ENCODE measurements at places on chromosomes 13 and 19.

DNA sequence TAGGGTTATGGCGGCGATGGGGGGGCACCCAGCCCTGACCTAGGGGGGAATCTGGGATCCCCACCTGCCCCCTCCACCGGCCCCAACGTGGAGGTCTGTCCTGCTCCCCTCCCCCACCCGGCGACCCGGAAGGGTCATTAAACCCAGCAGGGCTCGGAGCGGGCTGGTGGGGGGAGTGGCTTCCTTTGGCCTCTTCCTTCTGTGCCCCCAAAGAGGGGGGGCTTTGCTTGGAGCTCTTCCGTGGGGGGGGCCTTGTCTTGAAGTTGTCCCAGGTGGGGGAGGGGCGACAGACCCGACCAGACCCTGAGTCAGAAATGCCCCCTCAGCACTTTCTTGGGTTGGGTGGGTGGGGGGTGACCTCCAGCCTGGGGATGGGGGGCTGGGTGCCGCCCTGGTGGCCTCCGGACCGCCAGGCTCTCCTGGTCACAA, 1.5 kb downstream of the ARID3A start:
- DNase-seq: no peak

- peak; percentile 53 for DNase-seq
Measured at GRCh38 chr13:106472621-106473020, 62.8 kb downstream of the EFNB2 start.

- DNase-seq: no peak
Measured at GRCh38 chr19:10155839-10156238, 36.1 kb upstream of the EIF3G start.

- DNase-seq: no peak
Measured at GRCh38 chr13:74560325-74560724, 426.1 kb upstream of the KLF12 start.

GRCh38 chr13:95251641-95252040, 49.6 kb downstream of the ABCC4 start:
- DNase-seq: peak; percentile 36

GRCh38 chr13:77817521-77817920, 101.1 kb downstream of the EDNRB start:
- no peak for DNase-seq

- peak; percentile 69 for DNase-seq
Measured at GRCh38 chr19:55386493-55386971, 800 bp downstream of the RPL28 start.

DNA sequence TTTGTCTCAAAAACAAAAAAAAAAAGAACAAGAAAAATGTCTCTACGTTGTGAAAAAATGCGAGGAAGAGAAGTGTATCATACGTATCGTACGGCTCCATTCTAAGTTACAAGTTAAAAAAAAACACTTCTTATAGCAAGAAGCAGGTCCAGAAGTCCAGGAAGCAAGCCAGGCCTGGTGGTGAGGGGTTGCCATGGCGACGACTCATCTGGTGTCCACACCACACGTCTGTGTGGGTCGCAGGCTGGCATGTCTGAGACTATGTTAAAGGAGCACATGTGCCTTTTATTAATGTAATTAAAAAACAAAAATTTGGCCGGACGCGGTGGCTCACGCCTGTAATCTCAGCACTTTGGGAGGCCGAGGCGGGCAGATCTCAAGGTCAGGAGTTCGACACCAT, 5.9 kb downstream of the MED16 start:
- DNase-seq: peak; percentile 46

DNA sequence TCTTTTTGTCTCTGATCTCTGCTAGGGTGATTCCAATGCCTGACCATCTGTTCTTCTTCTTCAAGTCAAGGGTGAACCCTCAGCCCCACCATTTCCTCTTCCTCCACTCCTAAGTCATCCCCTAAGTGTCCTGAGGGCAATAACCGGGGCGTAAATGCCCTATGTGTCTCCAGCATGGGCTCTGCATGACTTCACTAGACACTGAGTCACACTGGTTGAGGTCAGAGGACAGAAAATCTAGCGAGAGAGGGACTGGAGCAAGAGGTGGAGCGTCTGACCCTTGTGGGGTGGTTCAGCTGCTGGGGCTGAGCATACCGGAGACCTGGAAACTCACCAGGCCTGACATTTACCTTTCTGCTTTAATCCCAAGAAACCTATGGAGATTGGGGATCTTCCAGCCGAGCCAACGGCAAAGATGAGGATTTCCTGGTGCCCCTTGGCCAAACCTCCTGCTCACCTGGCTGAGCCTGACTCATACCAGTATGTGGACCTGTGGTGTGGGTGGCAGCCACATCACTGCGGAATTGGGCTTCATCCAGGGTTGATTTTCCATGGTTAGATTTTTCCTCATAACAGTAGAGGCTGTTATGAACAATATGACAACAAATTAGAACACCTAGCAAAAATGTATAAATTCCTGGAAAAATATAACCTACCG, 26.9 kb downstream of the SCGB2B2 start:
- peak; percentile 82 for DNase-seq

GRCh38 chr19:2613507-2614295, 88.8 kb downstream of the GNG7 start:
- DNase-seq: peak; percentile 57

DNA sequence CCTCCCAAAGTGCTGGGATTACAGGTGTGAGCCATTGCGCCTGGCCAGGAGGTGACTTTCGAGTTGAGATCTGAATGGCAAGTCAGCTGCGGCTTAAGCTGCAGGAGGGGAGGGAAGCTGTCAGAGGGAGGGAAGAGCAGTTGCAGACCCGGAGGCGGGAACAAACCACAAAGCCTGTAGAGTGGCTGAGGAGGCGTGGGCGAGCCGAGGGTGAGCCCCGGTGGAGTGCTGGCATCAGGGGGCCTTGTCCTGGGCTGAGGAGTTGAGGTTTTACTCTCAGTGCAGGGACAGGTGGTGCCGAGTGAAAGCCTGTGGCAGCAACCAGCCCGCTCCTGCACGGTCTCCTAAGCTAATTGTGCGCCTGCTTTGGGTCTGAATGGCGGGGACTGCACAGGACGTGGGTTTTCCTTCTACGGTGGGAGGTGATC, 24.2 kb downstream of the PPP1R37 start:
- no peak for DNase-seq

DNA sequence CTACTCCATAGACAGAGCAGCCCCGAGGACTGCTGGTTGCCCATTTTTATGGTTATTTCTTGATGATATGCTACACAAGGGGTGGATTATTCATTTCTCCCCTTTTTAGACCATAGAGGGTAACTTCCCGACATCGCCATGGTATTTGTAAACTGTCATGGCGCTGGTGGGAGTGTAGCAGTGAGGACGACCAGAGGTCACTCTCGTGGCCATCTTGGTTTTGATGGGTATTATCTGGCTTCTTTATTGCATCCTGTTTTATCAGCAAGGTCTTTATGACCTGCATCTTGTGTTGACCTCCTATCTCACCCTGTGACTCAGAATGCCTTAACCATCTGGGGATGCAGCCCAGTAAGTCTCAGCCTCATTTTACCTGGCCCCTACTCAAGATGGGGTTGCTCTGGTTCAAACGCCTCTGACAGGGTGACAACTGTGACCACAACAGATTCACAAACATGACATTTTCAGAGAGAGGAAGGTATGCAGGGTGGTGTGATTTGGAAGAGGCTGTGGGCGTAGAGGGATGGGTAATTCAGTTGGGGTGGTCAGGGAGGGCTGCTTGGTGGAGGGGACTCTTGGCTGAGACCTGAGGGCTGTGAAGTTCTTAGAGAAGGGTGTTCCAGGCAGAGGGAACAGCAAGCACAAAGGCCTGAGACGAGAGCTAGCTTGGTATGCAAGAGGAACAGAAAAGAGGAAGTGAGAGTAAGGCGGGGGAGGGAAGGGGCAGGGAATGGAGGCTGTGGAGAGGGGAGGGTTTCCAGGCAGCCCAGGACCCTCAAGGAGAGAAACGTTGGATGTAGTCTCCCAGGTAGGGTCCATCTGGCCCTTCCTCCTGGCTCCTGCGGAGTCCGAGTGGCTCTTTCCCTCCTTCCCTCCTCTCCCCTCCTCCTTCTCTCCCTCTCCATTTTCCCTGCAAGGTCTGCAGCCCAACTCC, 23.5 kb downstream of the FAM187B start:
- no peak for DNase-seq

DNA sequence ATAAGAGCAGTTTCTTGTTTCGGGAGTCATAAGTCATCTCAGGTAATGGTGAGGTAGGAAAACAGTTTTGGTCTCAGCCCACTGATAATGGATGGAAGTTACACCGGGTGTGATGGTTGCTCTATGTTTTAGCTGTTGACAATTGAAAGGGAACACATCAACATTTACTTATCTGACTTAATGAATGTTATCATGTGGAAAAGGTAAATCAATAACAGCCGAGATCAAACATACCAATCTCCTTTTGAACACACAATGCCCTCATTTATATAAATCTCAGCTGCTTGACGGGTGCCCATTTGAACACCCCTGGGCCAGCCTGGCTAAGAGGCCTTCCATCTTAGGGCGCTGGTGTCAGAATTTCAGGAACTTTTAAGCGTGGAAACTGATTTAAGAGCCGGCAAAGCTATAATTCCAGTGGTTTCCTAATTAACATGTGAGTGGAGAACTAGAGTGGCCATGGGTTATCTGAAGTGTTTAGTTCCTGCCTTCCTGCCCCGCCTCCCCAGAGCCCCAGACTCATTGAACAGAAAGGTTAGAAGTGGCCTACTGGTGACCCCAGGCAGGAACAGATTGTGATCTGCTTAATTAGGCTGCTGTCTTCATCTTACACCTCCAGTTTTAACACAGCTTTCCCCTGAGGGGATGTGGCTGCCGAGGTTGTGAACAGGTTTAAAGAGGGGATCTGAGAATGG, 572.7 kb downstream of the FGF9 start:
- DNase-seq: no peak

DNA sequence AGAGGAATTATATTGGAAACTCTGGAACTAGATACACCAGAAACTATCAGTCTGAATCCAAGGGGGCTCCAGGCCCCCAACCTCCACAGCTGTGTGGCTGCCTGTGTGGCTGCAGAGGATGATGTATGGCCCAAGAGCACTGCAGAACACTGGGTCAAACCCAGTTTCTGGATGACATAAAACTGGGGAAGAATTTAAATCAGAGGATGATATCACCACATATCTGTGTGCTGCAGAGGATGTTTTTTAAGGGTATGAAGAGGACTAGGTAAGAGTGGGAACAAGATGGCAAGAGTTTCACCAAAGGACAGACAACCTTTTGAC, 226.4 kb downstream of the SUCLA2 start:
- no peak for DNase-seq

GRCh38 chr13:46778095-46778494, 18.9 kb downstream of the ESD start:
- no peak for DNase-seq

DNA sequence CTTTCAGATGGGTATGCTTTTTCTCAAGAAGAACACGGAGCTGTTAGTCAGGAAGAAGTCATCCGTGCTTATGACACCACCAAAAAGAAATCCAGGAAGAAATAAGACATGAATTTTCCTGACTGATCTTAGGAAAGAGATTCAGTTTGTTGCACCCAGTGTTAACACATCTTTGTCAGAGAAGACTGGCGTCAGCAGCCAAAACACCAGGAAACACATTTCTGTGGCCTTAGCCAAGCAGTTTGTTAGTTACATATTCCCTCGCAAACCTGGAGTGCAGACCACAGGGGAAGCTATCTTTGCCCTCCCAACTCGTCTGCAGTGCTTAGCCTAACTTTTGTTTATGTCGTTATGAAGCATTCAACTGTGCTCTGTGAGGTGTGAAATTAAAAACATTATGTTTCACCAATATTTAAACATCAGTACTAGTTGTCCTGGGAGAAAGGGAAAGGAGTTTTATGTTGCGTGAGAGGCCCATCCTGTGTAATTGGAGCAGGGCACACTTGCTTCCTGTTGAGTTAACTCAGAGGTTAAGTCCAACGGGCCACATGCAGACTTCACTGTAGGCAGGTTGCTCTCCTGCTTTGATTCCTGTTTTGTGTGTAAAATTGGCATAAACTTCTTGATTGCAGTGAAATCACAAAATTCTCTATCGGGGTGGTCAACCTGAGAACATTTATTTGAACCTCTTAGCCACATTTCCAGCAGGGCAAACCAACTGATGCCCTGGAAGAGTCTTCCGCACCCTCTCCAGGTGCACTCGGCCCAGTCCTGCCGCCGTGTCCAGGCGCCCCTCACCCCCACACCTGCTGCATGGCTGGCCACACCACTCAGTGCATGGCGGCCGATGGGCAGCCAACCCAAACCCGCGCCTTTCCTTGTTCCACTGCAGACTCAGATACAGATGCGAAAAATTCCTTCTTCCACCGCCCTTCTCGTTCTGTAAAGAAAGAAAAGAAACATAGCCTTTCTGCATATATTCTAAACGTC, 31.6 kb downstream of the SHISA2 start:
- peak; percentile 100 for DNase-seq

DNA sequence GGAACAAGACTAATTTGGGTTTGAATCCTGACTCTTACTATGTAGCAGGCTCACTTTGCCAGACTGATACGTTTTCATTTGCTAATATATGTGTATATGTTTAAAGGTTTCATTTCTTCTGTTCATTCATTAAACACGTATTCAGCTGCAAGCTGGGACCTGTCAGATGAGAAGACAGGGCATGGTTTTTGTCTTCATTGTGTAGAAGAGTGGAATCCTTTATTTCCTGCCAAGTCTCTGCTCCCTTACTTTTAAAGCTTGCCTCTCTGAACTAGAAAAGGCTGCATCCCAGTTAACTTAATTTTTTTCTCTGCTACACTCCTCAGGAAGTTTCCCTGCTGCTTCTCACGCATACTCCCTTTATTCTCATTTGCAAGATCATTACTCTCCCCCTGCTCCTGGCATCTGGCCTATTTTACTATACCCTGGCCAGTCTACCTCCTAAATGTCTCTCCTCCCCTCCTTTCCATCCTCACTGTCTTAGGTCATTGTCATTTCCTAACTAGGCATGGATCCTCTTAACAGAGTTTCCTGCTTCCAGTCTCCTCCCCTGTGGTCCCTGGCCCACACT, 141.0 kb upstream of the TMTC4 start:
- no peak for DNase-seq

- DNase-seq: no peak
Measured at GRCh38 chr13:46542833-46543232, 10.1 kb upstream of the LRCH1 start.

GRCh38 chr13:96473526-96474180, 383.7 kb downstream of the HS6ST3 start:
- DNase-seq: no peak

DNA sequence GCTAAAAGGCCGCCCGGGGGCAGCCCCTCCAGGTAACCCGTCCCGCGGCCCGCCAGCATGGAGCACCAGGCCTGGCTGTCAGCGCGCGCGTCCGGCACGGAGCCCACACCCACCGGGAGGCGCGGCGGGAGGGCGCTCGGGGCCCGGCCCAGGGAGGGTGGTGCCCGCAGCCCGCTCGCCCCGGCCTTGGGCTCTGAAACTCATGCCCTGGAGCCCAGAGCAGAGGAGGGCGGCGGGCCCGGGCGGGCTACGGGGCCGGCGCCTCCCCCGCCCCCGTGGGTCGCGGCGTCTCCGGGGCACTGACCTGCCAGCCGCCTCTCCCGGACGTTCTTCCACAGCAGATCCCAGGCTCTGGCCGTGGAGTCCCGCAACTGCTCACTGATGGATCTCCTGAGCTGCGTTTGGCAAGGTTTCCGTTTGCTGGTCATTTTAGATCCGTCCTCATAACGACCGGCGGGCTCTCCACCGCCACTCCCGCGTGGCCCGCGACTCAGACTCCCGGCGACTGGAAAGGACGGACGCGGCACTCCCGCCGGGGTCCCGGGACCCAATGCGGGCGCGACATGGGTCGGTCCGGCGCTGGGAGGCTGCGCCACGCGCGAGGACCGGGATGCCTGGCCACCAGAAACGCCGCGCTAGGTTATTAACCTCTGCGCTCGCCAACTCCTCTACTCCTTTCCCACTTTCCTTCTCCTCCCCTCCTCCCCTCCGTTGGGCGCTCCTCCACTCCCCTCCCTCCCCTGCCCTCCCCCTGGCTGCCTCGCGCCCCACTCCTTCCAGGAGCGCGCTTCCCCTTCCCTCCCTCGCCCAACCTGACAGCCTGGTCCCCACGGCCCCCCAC, 64.7 kb upstream of the STARD13 start:
- peak; percentile 53 for DNase-seq

- no peak for DNase-seq
Measured at GRCh38 chr19:41159881-41160280, 33.1 kb upstream of the CYP2S1 start.
